ENCODE measurements at places on chromosomes 5 and 9. TPM values are rescaled to one million over a fixed set of nuclear protein-coding genes. Genes with fewer than 3 reads are reported as not detected.

Gene MEIKIN
- total RNA-seq, result not detected

Gene ZFP37
- total RNA-seq, result 3.6 TPM

Gene BSPRY
- not detected for total RNA-seq

Gene CMYA5
- 0.60 TPM for total RNA-seq

Gene OLFM1
- total RNA-seq, result 1.2 TPM

DNA sequence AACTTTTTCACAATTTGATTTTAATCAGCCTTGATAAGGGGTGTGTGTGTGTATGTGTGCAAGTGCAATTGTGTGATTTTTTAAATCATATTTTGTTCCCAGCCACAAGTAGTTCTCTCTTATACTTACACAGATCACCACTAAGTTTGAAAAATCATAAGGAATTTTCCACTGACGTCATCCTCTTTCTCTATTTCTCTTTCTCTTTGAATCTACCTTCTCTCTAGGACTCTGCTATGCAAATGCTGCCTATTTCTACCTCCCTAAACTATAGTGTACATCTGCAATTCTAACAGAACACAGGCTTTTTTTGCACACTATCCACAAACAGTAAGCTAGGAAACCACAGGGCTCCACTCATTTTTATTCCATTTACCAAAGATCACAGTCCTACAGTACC, 254.6 kb upstream of the CYLC2 start:
- H3K4me3 ChIP-seq, result no peak overlapping the region
- no peak for DNase-seq
- no peaks in the 10 kb centered on the region for H3K4me1 ChIP-seq
- no peak overlapping the region for H3K27ac ChIP-seq
- peaks cover 10% of the 10 kb centered on the region for H3K27me3 ChIP-seq

- H3K27me3 ChIP-seq, result no peaks in the 10 kb centered on the region
- DNase-seq, result no peak
- no peaks in the 10 kb centered on the region for H3K36me3 ChIP-seq
- peaks cover 41% of the 10 kb centered on the region for H3K4me1 ChIP-seq
- H3K4me3 ChIP-seq, result no peak overlapping the region
Measured at GRCh38 chr9:121943463-121943862, 149.6 kb downstream of the TTLL11 start.

GRCh38 chr9:37936965-37937364, 33.0 kb upstream of the SLC25A51 start:
- peaks cover 2% of the 10 kb centered on the region for H3K36me3 ChIP-seq
- H3K27ac ChIP-seq, result peak overlapping the region; percentile 19
- H3K4me1 ChIP-seq, result peaks cover 31% of the 10 kb centered on the region
- H3K4me3 ChIP-seq, result no peak overlapping the region

DNA sequence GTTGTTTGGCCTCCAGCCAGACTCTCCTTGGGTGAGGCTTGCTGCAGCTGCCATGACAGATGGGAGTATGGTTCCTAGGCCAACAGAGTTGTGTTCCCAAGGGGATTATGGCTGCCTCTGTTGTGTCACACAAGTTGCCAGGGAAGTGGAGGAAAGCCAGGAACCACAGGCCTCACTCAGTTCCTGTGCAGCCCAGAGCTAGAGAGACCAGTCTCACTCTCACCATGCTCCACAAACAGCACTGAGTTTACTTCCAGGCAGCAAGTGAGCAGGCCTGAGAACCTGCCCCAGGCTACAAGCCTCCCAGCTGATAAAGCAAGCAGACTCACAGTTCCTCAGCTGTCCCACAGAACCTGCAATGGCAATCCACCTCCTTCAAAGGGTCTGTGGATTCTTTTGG, 273.6 kb upstream of the TAS2R1 start:
- H3K27ac ChIP-seq, result peak overlapping the region; percentile 42
- H3K4me1 ChIP-seq, result peaks cover 15% of the 10 kb centered on the region
- peaks cover 3% of the 10 kb centered on the region for H3K36me3 ChIP-seq
- DNase-seq, result no peak
- no peak overlapping the region for H3K4me3 ChIP-seq

GRCh38 chr9:127390248-127390545, 6.8 kb upstream of the SLC2A8 start:
- H3K4me1 ChIP-seq, result peaks cover 18% of the 10 kb centered on the region
- H3K27ac ChIP-seq, result no peak overlapping the region
- H3K4me3 ChIP-seq, result no peak overlapping the region
- peaks cover 1% of the 10 kb centered on the region for H3K36me3 ChIP-seq
- DNase-seq, result no peak
- H3K27me3 ChIP-seq, result peaks cover 2% of the 10 kb centered on the region

GRCh38 chr5:146890066-146890465, 11.5 kb upstream of the PPP2R2B start:
- no peak for DNase-seq
- H3K27ac ChIP-seq, result no peak overlapping the region
- H3K36me3 ChIP-seq, result no peaks in the 10 kb centered on the region
- peaks cover 3% of the 10 kb centered on the region for H3K4me1 ChIP-seq
- H3K27me3 ChIP-seq, result peaks cover 10% of the 10 kb centered on the region
- H3K4me3 ChIP-seq, result no peak overlapping the region

GRCh38 chr5:107384256-107384655, 286.5 kb downstream of the EFNA5 start:
- no peak overlapping the region for H3K27ac ChIP-seq
- H3K36me3 ChIP-seq, result peaks cover 8% of the 10 kb centered on the region
- no peaks in the 10 kb centered on the region for H3K27me3 ChIP-seq
- DNase-seq, result no peak
- peaks cover 36% of the 10 kb centered on the region for H3K4me1 ChIP-seq

- no peaks in the 10 kb centered on the region for H3K36me3 ChIP-seq
- H3K27me3 ChIP-seq, result no peaks in the 10 kb centered on the region
- peaks cover 35% of the 10 kb centered on the region for H3K4me1 ChIP-seq
Measured at GRCh38 chr9:16709924-16710323, 160.5 kb downstream of the BNC2 start.

GRCh38 chr5:13276156-13276555, 668.3 kb downstream of the DNAH5 start:
- no peak overlapping the region for H3K4me3 ChIP-seq
- DNase-seq, result no peak
- no peaks in the 10 kb centered on the region for H3K4me1 ChIP-seq

DNA sequence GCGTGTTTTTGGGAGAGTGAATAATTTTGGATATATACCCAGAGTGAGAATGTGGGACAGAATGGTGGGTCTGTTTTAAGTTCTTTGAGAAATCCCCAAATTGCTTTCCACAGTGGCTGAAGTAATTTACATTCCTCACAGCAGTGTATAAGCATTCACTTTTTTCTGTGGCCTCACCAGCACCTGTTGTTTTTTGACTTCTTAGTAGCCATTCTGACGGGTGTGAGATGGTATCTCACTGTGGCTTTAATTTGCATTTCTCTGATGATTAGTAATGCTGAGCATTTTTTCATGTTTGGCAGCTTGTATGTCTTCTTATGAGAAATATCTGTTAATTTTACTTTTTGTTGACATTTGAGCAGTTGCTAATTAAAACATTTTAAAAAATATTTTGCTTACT, 9.4 kb upstream of the SPATA31D1 start:
- no peaks in the 10 kb centered on the region for H3K27me3 ChIP-seq
- peaks cover 2% of the 10 kb centered on the region for H3K36me3 ChIP-seq
- no peak overlapping the region for H3K27ac ChIP-seq
- no peak for DNase-seq
- no peak overlapping the region for H3K4me3 ChIP-seq
- H3K4me1 ChIP-seq, result no peaks in the 10 kb centered on the region

DNA sequence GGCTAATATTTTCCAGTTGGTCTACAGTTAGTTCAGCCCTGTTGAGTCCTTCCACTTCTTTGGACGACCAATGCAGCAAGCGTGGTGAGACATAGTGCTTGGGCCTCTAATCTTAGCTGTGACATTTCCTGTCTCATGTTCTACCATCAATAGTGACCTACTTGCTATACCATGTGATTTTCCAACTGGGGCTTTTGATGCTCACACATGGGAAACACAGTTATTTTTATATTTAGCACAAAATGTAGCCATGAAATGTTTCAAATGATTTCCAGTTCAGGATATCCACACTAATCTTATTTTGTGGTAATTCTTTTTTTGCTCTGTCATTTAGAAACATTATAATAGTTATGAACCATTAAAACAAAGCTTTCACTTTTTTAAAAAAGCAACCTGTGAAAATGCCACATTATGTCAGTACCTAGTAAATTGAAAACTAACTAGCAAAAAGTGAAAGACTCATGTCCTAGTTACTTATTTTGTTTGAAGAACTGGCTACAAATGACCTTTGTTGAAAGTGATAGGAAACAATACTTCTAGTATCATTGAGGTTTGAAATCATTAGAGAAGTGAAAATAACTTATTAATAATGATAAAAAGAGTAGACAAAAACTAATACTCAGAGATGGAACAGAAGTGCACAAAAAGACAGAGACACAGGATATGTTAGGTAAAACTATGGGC, 18.3 kb downstream of the MARCHF3 start:
- no peak overlapping the region for H3K27ac ChIP-seq
- H3K27me3 ChIP-seq, result no peaks in the 10 kb centered on the region
- H3K36me3 ChIP-seq, result no peaks in the 10 kb centered on the region
- no peaks in the 10 kb centered on the region for H3K4me1 ChIP-seq

GRCh38 chr5:5332287-5332686, 90.2 kb upstream of the ICE1 start:
- peaks cover 69% of the 10 kb centered on the region for H3K4me1 ChIP-seq
- peaks cover 1% of the 10 kb centered on the region for H3K36me3 ChIP-seq
- DNase-seq, result no peak
- H3K27ac ChIP-seq, result no peak overlapping the region
- H3K4me3 ChIP-seq, result no peak overlapping the region

GRCh38 chr9:93475856-93476255, 22.5 kb upstream of the FAM120AOS start:
- no peaks in the 10 kb centered on the region for H3K27me3 ChIP-seq
- H3K4me3 ChIP-seq, result no peak overlapping the region
- peaks cover 4% of the 10 kb centered on the region for H3K36me3 ChIP-seq

- H3K27me3 ChIP-seq, result no peaks in the 10 kb centered on the region
- peaks cover 35% of the 10 kb centered on the region for H3K4me1 ChIP-seq
- no peak overlapping the region for H3K4me3 ChIP-seq
Measured at GRCh38 chr5:73318308-73318719, 130.3 kb downstream of the FOXD1 start.

DNA sequence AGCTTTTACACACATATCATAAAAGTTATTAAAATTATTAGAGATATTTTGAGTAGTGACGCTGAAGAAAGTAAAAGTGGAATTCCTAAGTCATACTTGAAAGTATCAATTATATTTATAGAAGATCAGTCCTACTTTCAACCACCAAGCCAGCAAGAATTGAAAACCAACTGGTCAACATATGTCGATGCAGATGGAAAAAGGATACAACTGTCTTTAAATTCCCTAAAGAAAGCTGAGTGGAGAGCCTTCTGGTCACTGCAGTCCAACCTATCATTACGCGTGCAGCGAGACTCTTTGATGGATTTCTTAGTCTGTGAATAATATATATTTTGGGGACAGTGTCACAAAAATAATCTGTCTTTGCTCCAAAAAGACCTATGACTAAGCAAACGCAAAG, 15.3 kb downstream of the MEF2C start:
- H3K27ac ChIP-seq, result no peak overlapping the region
- H3K4me1 ChIP-seq, result no peaks in the 10 kb centered on the region
- peaks cover 1% of the 10 kb centered on the region for H3K36me3 ChIP-seq
- H3K4me3 ChIP-seq, result no peak overlapping the region

GRCh38 chr9:78598120-78598519, 301.2 kb downstream of the PSAT1 start:
- no peaks in the 10 kb centered on the region for H3K36me3 ChIP-seq
- no peak overlapping the region for H3K4me3 ChIP-seq
- no peak overlapping the region for H3K27ac ChIP-seq
- H3K4me1 ChIP-seq, result peaks cover 49% of the 10 kb centered on the region

DNA sequence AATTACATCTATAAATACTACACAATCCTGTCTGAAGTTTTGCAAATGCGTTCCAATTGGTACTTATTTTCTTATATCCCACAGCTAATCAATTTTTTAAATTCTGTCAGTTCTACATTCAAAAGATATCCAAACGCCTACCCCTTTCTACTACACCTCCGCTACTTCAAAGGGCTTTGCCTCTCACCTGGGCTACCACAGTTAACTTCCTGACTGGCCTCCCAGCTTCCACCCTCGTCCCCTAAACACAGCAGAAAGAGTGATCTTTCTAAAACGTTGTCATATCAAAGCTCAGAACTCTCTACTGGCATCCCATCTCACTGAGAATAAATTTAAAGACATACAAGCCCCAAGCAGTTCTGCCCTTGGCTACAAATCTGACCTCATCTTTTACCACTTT, 32.3 kb upstream of the NIPBL start:
- no peak overlapping the region for H3K27ac ChIP-seq
- DNase-seq, result no peak
- peaks cover 27% of the 10 kb centered on the region for H3K27me3 ChIP-seq
- no peak overlapping the region for H3K4me3 ChIP-seq

GRCh38 chr9:126483468-126484073, 130.2 kb upstream of the LMX1B start:
- H3K4me1 ChIP-seq, result peaks cover 6% of the 10 kb centered on the region
- no peak for DNase-seq
- H3K36me3 ChIP-seq, result peaks cover 9% of the 10 kb centered on the region
- no peak overlapping the region for H3K27ac ChIP-seq

DNA sequence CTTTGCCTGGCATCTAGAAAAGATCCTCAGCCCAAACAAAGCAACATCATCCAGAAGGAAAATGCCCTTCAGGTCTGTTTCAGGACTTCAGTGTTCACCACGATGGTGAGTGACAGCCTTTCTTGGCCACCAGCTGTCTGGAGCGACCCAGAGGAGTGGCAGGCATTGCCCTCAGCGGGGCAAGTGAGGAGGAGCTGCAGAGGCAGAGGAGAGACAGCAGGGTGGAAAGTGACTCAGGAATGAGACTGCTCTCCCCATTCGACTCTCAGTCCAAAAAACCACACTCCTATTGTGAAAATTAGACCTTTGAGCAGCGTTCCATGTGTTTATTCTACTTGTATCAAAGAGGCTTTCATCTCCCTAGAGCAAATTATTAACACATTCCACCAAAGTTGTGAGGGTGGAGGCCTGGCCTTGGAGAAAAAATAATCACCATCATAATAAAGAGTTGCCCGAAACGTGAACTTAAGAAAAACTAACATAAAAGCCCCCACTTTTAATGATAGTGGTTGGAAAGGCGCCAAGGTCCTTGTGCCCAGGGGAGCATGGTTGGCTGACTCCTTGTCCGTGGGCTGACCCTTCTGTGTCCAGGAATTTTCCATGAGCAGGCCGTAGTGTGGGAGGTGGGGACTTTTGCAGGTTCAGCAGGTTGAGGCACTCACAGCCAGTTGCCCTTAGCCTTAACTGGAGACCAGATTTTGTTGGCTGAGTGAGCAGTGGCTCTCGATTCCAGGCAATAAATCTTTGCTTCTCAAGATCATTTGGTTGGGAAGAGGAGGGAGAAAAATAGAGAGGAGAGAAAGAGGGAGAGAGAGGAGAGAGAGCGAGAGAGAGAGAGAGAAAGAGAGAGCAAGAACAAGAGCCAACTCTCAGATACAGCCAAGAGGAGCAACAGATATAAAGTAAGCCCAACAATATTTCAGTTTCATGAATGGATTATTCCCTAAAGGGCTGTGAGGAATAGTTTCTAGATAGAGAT, 125.9 kb upstream of the ANKRD55 start:
- H3K27me3 ChIP-seq, result no peaks in the 10 kb centered on the region
- no peak overlapping the region for H3K4me3 ChIP-seq
- H3K27ac ChIP-seq, result peak overlapping the region; percentile 64
